ENCODE measurements at places on chromosomes 1 and 21. TPM values are rescaled to one million over a fixed set of nuclear protein-coding genes. Genes with fewer than 3 reads are reported as not detected.

MRAP gene
- not detected for total RNA-seq

TEX38 gene
- not detected for total RNA-seq

CHIT1 gene
- total RNA-seq = 11.9 TPM

CLCA4 gene
- not detected for total RNA-seq

TLR5 gene
- total RNA-seq = not detected

C1orf210 gene
- not detected for total RNA-seq

WNT2B gene
- 5.9 TPM for total RNA-seq

CD1B gene
- total RNA-seq = not detected

LCE2B gene
- not detected for total RNA-seq

CELA3A gene
- not detected for total RNA-seq

AGT gene
- not detected for total RNA-seq

CLCC1 gene
- 29.5 TPM for total RNA-seq

BRDT gene
- not detected for total RNA-seq

ACADM gene
- 57.4 TPM for total RNA-seq

ADGRL4 gene
- total RNA-seq = not detected

LRRC3 gene
- 3.8 TPM for total RNA-seq

HCRTR1 gene
- 0.22 TPM for total RNA-seq

GPATCH4 gene
- 38.3 TPM for total RNA-seq

MRPL37 gene
- total RNA-seq = 37.0 TPM

PCSK9 gene
- total RNA-seq = not detected

C1orf87 gene
- total RNA-seq = not detected

ALDH4A1 gene
- 3.4 TPM for total RNA-seq

FALEC gene
- total RNA-seq = 2.6 TPM

THEM5 gene
- not detected for total RNA-seq

CAP1 gene
- total RNA-seq = 203 TPM

CD101 gene
- 0.75 TPM for total RNA-seq

TTC39A gene
- total RNA-seq = not detected

HSPB7 gene
- total RNA-seq = not detected

WDR64 gene
- not detected for total RNA-seq

AADACL4 gene
- not detected for total RNA-seq

RWDD3 gene
- 21.9 TPM for total RNA-seq

ASTN1 gene
- not detected for total RNA-seq

GPR161 gene
- total RNA-seq = 0.17 TPM

KLHDC8A gene
- total RNA-seq = 0.39 TPM

GPR52 gene
- total RNA-seq = 15.6 TPM

MAN1C1 gene
- 0.89 TPM for total RNA-seq

PM20D1 gene
- total RNA-seq = 2.3 TPM

LCE3D gene
- not detected for total RNA-seq

Measured in B cell (primary cell).